Fibroblast of skin of back (primary cell): ENCODE measurements at places on chromosomes 1 and 21.

DNA sequence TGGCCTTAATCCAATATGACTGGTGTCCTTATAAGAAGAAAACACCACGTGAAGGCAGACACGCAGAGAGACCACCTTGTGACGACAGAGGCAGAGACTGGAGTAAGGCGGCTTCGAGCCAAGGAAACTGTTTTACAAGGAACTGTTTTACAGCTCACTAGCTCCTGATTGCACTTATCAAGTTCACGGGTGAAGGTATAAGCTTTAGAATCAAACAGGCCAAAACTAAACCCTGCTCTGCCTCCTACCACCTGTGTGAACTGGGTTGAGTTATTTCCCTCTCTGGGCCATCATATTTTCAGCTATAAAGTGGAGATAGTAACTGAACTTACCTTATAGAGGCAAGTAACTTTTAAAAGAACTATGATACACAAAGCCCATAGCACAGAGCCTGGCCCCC is 166.9 kb upstream of the NFIA start:
- no peak for DNase-seq

DNA sequence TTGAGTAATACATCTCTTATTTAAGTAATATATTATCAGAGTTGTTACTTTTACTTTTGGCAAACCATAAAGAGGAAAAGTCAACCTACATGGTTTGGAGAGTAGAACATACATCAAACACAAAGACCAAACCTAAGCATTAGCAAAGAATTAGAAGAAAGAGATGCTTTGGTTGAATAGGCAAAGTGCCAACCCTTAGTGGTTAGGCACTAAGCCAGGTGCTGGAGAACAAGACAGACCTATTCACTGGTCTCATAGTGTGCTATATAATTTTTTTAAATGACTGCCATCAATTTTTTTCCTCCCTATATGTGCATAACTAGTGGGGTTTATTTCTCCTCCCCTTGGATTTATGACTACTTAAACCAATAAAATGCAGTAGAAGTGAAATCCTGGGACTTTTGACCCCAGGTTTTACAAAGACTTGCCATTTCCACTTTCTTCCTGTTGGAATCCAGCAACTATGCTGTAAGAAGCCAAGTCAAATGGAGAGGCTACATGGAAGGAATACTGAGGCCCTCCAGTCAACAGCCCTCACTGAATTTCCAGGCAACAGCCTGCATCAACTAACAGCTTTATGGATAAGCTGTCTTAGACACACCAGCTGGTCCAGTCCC is 69.8 kb upstream of the HAO2 start:
- peak; percentile 43 for DNase-seq

DNA sequence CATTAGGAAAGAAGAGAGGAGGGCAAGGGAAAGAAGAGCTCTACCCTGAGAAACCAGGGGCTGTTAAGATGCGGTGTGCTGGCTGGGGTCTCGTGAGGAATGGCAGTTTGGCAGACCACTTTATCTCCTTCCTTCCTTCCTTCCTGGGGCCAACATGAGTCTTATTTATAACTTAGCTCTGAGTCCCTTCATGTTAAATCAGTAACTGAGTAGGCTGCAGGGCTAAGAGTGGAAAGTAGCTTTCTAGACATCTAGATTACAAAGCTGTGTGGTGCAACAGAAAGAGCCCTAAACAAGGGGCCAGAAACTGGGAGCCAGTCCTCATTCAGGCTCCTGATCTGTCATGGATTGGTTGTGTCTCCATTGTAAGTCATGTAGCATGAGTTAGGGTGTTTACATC is 135.4 kb upstream of the DUSP10 start:
- no peak for DNase-seq

DNA sequence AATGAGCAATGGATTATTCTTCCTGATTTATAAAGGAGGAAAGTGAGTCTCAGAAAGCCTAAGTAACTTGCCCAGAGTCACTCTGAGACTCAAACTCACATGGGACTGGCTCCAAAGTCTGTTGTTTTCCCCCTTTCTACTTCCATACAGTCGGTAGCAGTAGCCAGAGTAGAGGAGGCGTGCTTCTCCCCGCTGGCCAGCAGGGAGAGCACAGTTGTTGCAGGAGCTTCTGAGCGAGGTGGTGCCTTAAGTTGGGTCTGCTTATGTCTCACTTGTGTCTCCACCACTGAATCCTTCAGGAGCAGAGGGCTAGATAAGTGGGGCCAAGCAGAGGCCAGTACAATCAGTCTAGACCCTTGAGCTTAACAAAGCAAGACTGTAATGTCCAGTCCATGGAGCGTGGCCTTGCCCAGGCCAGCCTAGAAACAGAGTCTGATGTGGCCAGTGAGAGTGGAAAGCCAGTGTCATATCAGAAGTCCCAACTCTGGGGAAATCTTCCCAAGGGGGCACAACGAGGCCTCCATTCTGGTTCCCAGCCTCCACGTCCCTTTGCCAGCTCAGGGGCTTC is 181.9 kb downstream of the ZSCAN20 start:
- DNase-seq = peak; percentile 25

DNA sequence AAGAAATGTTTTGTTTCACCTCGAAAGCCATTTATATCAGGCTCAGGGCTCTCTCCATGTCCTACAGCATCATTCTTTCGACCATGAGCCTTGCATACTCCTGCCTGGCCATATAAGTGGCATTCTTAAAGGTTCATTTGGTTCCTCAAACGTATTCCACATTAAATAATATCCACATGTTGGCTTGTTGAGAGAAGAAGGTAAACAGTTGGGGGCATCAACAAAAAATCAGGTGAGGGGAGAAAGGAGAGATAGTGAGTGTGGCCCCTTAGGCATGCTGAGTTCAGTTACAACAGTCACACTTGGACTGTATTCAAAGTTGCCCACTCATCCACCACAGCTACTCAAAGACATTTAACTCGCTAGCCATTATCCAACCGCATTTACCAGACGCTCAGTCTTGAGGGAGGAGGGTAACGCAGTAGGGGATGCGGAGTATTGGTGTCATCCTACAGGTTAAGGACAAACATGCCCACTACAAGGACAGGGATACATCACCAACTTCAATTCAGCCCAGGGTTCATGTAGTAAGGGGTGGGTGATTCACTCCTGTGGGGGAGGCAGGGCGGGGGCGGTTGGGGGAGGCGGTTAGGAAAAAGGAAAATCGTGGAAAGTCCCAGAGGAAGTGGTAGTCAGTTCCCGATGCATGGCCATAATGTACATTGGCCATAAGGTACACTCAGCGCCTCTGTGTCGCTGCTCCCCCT is 1.4 kb downstream of the ZNF697 start:
- DNase-seq = peak; percentile 46

DNA sequence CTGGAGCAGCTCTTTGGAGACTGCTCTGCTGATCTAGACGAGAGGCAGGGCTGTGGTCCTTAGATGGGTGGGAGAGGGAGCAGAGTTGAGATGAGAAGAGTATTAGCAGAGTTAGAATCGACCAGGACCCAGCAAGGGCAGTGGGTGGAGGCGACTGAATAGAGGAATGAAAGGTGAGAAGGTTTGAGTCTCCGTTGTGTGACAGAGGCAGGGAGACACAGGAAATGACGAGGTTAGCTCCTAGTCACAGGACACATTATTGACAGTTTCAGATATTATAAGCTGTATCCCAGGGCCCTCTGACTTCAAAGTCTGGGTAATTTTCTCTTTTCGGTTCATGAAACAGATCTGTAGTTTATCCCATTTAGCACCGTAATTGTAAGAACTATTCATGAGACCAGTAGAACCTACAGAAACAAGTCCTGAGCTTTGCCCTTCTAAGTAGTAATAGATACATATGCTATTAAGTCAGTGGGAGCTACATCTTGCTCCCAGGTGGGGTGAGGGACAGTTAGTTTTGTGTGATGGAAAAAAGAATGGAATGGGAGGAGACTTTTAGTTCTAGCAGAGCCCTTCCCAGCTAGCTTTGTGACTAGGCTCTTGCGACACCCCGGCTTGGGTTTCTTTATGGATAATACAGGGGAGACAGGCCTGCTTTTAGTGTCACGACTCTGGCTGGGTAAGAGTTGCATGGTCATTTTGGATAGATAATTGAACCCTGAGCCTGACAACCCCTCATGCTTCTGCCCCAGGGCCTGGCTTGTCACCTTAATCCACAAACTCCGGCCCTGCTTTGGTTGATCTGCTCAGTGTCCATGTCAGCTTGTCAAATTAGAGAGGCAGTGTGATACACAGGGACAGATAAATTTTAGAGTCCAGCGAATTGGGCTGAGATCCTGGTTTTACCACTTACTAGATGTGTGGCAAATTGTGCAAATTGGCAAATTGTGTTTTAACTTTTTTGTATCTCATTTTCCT is 70.2 kb downstream of the UCK2 start:
- peak; percentile 41 for DNase-seq

DNA sequence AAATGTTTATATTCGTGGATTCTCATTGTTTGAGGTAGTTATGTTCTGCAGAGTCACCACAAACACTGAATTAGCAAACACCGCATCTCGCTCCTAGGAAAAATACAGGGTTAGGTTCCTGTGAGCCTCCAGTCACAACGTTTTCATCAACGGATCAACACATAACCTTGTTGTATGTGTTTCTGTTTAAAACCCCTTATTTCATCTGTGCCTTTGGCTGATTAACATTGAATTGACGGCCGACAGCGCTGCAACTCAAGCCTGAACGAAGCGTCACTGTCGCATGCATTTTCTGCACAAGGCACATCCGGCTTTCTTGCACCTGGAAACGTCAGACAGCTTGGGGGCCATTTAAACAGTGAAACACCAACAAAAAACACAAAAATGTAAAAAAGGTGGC is 8.4 kb downstream of the SLC45A1 start:
- no peak for DNase-seq

GRCh38 chr1:218394416-218394815 is 49.3 kb downstream of the TGFB2 start:
- DNase-seq = no peak

GRCh38 chr1:7256526-7256925 is 471.3 kb downstream of the CAMTA1 start:
- DNase-seq = no peak

- no peak for DNase-seq
Measured at GRCh38 chr1:215844266-215844665, 277.2 kb downstream of the KCTD3 start.

DNA sequence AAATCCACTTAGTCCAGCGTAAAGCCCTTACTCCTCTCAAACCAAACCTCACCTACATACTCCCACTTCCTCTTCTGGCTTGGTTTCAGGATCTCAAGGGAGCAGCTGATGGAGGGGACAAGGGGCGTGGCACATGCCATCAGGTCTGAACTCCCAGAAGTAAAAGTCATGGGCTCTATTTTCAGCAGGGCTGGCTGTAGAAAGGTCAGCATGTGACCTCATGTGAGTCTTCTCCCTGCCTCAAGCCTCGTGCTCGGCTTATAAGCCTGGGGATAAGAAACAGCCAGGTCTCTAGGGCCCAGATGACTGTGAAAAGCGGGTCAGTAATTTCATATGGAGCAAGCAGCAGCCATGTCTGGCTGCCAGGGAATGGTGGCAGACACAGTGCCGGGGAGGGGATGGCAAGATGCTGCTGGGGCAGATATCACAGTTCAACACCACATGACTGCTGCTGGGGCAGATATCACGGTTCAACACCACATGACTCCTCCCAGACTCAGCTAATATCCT is 227.9 kb downstream of the KCNH1 start:
- no peak for DNase-seq
